HCT116 (cell line): ENCODE measurements at places on chromosomes 3 and 15. TPM values are rescaled to one million over a fixed set of nuclear protein-coding genes. Genes with fewer than 3 reads are reported as not detected.

DNA sequence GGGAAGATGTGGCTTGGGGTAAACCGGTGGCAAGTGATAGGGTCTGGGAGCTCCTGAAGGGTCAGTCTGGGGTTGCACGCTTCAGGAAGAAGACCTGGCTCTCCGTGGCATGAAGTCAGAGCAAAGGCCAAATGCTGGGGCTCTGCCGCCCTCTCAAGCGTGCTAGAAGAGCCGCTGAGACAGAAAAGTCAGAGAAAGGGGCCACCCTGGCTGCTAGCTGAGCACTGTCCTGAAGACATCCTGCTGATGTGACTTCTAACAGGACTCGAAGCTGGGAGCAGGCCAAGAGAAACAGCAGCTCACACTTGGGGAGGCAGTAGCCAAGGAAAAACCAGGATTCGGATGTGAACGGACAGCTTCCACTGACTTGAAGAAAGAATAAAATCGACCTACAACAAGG lies 270.4 kb downstream of the OCA2 start:
- no peaks in the 10 kb centered on the region for H3K27me3 ChIP-seq
- H3K36me3 ChIP-seq = no peaks in the 10 kb centered on the region
- no peak overlapping the region for H3K27ac ChIP-seq
- H3K4me1 ChIP-seq = no peaks in the 10 kb centered on the region

The PSTPIP1 gene
- 0.79 TPM for total RNA-seq

DNA sequence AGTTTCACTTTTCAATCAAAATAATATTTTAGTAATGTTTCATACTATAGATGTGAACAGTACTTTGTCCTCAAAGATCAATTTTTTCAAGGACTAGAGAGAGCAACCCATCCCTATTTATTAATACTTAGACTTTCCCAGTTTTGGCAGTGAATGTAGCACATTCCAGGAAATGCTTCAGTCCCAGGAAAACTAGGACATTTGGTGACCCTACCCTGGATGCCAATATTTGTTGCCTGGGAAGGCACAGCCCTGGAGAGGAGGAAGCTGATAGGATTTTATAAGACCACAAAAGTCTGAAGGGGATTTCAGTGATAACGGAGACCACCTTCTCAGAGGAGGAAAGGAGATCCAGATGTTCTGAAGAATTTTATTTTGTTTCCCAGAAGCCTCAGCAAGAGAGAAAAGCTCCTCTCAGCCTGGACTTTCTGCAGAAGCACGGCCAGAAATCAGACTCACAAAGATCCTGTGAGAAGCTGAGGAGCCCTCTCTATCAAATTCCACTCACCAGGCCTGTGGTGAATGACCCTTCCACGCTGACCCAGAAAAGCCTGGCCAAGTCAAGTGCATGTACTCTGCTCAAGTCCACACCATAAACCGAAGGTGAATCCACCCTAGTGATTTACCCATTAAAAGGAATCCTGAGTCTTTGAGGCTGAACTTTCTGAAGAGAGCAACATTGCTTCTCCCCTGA lies 87.7 kb upstream of the ABHD17C start:
- no peak for DNase-seq
- H3K36me3 ChIP-seq = no peaks in the 10 kb centered on the region
- no peaks in the 10 kb centered on the region for H3K4me1 ChIP-seq
- no peaks in the 10 kb centered on the region for H3K27me3 ChIP-seq

DNA sequence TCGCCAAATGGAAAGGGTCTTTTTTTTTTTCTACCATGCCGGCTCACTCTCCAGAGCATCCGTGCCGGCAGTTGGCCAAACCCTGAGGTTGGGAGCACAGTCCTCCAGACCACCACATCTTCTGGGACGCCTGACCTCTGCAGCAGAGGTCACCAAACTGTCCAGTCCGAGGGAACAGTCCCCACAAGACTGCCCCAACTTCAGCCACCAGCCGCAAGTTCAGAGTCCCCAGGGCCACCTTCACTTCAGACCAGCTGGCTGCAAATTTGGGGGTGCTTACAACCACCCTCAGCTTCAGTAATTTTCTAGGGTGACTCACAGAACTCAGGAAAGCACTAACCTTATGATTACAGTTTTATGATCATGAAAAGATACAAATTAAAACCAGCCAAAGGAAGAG lies 28.9 kb downstream of the PLA2G4D start:
- no peaks in the 10 kb centered on the region for H3K27me3 ChIP-seq
- peaks cover 9% of the 10 kb centered on the region for H3K4me1 ChIP-seq
- H3K36me3 ChIP-seq = no peaks in the 10 kb centered on the region
- no peak overlapping the region for H3K27ac ChIP-seq
- no peak for DNase-seq

DNA sequence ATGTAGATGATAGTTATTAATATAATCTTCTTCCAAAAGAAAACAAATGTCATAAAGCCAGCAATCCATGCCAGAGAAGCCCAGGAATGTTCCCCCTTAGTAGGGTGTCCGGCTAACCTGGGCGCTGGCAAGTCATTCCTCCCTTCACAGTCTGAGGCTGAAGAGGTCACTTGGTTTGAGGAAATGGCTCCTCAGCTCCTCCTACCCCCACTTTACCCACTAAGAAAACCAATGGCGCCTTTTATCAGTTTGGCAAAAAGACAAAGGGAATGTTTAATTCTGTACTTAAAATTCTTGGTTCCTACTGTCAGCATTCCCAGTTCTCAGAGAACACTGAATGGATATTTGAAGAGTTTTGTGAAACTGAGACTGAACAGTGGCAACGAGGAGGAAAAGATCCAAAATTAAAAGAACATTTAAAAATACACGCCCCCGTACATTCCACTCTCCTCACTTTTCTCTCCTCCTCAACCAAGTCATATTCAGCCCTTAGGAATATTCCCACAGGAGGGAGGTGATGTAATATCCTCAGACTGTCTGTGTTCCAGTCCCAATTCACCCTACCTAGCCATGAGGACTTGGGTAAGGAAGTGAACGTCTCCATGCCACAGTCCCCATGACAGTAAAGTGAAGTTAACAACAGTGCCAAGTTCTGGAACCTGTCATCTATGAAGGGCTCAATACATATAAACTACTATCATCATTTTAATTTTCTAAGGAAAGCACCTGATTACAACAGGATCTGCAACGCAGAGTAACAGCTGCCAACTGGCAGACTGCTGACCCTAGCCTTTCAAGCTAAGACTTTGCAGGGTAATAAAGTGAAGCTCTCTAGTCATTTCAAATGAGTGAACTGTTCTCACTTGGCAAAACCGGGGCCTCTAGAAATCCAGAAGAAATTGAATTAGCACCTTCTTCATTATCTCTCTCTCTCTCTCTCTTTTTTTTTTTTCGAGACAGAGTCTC lies 234.5 kb upstream of the ICE2 start:
- no peak overlapping the region for H3K27ac ChIP-seq
- peaks cover 29% of the 10 kb centered on the region; the same call in 1 of the 2 replicates for H3K27me3 ChIP-seq
- H3K4me1 ChIP-seq = no peaks in the 10 kb centered on the region
- H3K4me3 ChIP-seq = no peak overlapping the region
- no peak for DNase-seq
- H3K36me3 ChIP-seq = no peaks in the 10 kb centered on the region

GRCh38 chr3:42442640-42443039 lies 32.2 kb upstream of the LYZL4 start:
- H3K27ac ChIP-seq = no peak overlapping the region
- no peak for DNase-seq
- H3K4me3 ChIP-seq = no peak overlapping the region
- H3K4me1 ChIP-seq = peaks cover 8% of the 10 kb centered on the region; the same call in 1 of the 2 replicates
- peaks cover 5% of the 10 kb centered on the region; the same call in 1 of the 2 replicates for H3K27me3 ChIP-seq
- no peaks in the 10 kb centered on the region for H3K36me3 ChIP-seq

GRCh38 chr3:126267169-126267975 lies 87.0 kb upstream of the ALDH1L1 start:
- DNase-seq = peak; percentile 35
- H3K4me3 ChIP-seq = peak overlapping the region; percentile 63
- H3K27ac ChIP-seq = peak overlapping the region; percentile 63
- no peaks in the 10 kb centered on the region for H3K27me3 ChIP-seq
- H3K4me1 ChIP-seq = peaks cover 33% of the 10 kb centered on the region
- no peaks in the 10 kb centered on the region for H3K36me3 ChIP-seq

The TMEM40 gene
- total RNA-seq = 12.3 TPM

DNA sequence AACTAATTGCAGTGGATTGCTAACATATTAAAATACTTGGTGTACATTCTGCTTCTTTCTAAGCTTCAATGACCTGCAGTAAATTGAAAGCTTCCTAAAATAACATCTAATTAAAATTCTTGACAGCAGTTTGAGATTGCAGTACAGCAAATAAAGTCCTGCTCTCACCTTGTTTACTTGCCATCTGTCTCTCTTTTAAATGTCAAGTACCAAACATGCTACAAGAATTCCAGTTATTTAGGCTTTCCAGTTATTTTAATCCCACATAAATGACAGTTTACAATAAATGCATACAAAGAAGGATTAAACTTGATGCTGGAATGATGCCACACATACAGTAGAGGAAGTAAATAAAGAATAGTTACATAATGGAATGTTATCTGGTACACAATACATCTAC lies 33.2 kb downstream of the CBLB start:
- H3K36me3 ChIP-seq = no peaks in the 10 kb centered on the region
- H3K4me3 ChIP-seq = no peak overlapping the region
- H3K27me3 ChIP-seq = no peaks in the 10 kb centered on the region
- no peak overlapping the region for H3K27ac ChIP-seq

DNA sequence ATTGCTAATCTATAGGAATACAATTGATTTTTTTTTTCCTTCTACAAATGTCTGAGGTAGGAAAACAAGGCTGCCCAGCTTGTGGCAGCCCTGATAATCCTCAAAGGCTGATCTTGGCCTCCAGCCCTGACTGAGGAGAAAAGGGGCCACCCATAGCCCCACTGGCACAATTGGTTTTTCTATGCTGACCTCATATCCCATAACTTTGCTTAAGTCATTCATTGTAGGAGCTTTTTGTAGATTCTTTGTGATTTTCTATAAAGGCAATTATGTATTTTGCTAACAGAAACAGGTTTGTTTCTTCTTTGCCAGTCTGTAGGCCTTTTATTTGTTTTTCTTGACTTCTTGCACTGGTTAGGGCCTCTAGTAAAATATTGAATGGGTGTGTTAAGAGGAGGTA lies 80.2 kb upstream of the C15orf39 start:
- DNase-seq = no peak
- no peak overlapping the region for H3K4me3 ChIP-seq
- no peak overlapping the region for H3K27ac ChIP-seq
